ENCODE measurements at places on chromosomes 13 and 19.

DNA sequence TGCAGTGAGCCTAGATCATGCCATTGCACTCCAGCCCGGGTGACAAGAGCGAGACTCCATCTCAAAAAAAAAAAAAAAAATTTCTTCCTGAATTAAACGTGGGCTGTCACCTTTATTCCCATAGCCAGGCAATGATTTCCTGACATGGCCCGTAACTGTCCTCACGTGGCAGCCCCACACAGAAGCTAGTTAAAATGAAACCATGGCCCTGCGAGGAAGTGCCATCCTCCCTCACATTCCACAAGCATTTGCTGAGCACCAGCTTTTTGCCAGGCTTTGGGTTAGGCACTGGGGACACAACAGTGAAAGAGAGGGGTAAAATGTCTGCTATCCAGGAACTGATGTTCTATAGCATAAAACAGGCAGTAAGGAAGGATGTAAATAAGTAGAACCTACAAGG, 13.2 kb upstream of the FBXO27 start:
- no peak for DNase-seq

DNA sequence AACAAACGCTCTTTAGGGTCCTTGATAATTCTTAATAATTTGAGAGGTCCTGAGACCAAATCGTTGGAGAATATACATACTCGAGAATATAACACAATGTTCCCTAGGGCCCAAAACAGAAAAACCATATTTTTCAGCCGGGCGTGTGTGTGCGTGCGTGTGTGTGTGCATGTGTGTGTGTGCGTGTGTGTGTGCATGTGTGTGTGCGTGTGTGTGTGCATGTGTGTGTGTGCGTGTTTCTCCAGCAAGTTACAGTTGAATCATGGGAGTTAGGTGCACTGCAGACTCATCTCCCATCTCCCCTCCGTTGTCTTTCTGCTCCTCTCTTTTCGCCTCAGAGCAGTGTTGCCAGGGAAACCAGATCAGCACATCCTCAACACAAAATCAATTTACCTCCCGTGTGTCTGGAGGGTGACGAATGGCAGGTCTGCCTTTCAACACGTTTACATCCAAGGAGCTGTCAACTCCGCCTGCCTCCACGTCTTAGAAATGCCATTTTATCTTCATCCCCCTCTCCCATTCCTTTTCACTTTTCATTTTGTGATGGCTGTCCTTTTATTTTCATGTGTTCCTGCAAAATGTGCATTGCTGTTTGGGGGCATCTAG, 8.3 kb upstream of the PNMA8B start:
- DNase-seq: no peak

GRCh38 chr13:92901739-92902138, 324.9 kb upstream of the GPC6 start:
- no peak for DNase-seq

DNA sequence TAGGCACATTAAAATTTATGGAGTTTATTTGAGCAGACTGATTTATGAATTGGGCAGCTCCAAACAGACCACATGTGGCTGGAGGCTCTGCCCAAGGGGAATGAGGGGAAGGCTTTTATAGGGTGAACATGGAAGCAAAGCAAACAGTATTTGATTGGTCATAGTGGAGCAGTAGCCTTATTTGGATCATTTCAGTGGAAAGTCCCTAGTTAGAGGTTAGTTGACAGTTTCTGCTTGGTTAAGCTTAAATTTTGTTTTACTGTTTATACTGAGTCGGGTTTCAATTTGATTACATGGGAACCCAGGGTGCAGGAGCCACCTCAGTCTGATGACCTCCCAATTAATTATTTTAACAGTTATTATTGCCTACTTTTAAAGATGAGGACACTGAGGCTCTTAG, 140.5 kb downstream of the NDFIP2 start:
- DNase-seq: no peak

DNA sequence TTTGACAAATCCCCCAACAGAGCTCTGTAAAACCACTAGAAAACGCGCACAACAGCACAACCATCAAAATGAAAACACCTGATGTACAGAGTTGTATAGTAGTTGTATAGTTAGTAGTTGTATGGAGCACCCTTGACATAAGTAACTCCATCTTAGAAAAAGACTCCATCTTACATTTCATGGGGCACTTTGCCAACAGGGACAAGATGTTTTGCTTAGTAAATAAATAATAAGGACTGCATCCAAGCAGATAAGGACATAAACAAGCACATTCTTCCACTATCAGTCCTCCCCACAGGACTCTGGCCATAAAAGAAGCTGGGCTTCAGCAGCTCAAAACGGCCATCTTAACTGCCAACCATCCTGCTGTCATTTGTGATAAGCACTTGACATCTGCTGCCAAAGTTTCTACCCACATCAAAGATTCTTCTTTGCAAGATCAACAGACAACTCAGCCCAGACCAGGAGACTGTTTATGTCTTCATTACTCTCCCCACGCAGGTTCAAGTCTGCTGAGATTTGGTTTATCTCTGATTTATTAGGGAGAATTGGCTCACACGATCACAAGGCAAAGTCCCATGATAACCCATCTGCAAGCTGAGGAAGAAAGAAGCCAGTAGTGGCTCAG, 20.7 kb upstream of the ZNF331 start:
- DNase-seq: no peak

- DNase-seq: no peak
Observed at GRCh38 chr13:30222254-30222653, 85.1 kb downstream of the KATNAL1 start.

DNA sequence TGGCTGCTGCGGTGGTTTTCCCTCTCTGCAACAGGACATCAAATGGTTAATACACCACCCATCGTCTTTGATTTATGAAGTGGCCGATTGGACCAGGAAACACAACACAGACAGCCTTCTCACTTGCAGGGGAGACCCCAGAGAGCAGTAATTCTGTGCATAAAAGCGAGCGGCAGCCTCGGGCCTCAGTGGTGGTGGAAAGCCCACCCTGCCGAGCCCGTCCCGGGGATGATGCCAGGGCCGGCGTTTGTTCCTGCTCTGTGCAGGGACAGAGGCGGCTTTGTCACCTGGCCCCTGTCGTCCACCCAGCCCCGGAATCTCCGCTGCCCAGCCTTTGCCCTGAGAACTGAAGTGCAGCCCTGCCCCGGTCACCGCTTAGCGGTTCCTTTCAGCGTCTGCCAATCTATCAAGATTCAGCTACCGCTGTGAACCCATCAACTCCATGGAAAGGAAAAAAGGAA, 184.4 kb downstream of the TSHZ3 start:
- no peak for DNase-seq

DNA sequence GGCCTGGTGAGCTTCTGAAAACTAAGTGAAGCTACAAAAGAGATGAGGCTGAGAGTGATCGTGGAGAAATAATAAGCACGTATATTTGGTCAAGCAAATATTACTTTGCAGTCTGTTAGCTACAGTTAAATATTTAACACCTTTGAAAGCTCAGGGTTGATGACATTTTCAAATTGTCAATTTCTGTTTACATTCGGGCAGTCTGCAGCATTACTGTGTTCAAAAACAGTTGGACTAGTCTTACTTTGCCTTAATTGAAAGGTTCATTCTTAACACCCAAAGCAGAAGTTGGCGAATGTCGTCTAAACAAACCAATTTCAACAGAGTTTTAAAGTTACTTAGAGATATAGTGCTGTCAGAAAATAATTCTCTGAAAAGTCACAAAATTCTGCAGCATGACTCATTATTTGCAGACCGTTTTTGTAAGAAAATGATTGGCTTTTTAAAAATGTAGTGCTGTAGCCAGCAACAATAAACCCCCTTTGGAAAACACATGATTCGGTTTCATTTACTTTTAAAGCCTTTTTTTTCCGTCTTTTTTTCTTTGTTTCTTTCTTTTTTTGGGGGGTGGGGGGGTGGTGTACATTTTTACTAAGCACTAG, 549.0 kb downstream of the GPC6 start:
- no peak for DNase-seq

- DNase-seq: no peak
Observed at GRCh38 chr19:29212356-29212647, 649 bp downstream of the UQCRFS1 start.

DNA sequence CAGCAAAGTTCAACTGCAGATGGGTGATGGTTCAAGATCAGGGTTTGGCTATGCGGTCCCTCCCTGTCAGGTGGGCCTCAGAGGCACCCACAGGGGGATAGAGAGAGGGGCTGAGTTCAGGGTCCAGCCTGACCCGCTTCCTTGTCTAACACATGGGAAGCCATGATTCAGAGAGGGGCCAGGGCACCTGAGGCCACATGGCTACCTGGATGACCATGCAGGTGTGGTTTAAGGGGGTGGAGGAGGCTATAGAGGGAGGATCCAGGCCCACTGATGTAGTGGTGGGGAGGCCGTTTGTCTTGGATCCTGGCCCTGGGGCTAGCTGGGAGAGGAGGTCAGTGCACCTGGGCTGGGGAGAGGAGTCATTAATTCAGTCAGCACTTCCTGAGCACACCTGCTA, 56.7 kb downstream of the ZNF536 start:
- no peak for DNase-seq

- no peak for DNase-seq
Observed at GRCh38 chr13:44188257-44188656, 185.4 kb upstream of the SERP2 start.

- DNase-seq: no peak
Observed at GRCh38 chr13:74372511-74372910, 238.3 kb upstream of the KLF12 start.

GRCh38 chr13:71260246-71260645, 606.8 kb downstream of the DACH1 start:
- no peak for DNase-seq

- no peak for DNase-seq
Observed at GRCh38 chr13:43368003-43368402, 344.6 kb downstream of the DNAJC15 start.

DNA sequence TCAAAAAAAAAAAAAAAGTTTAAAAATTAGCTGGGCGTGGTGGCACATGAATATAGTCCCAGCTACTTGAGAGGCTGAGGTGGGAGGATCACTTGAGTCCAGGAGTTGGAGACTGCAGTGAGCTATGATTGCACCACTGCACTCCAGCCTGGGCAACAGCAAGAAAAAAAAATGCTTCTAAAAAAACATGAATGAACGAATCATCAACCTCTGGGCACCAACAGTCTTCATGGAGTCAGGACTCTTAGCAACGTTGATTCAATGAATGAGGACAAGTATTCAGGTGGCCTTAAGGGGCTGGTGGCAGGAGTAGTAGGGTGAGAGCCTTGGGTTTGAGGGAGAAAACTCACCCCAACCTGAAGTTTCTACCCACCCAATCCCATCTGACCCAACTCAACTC, 20.6 kb upstream of the OLFM2 start:
- DNase-seq: no peak

- no peak for DNase-seq
Observed at GRCh38 chr19:18171605-18172327, 1.8 kb upstream of the IFI30 start.

GRCh38 chr13:50989476-50989875, 79.9 kb downstream of the RNASEH2B start:
- DNase-seq: no peak

- DNase-seq: no peak
Observed at GRCh38 chr19:29524912-29525831, 622 bp upstream of the VSTM2B start.

DNA sequence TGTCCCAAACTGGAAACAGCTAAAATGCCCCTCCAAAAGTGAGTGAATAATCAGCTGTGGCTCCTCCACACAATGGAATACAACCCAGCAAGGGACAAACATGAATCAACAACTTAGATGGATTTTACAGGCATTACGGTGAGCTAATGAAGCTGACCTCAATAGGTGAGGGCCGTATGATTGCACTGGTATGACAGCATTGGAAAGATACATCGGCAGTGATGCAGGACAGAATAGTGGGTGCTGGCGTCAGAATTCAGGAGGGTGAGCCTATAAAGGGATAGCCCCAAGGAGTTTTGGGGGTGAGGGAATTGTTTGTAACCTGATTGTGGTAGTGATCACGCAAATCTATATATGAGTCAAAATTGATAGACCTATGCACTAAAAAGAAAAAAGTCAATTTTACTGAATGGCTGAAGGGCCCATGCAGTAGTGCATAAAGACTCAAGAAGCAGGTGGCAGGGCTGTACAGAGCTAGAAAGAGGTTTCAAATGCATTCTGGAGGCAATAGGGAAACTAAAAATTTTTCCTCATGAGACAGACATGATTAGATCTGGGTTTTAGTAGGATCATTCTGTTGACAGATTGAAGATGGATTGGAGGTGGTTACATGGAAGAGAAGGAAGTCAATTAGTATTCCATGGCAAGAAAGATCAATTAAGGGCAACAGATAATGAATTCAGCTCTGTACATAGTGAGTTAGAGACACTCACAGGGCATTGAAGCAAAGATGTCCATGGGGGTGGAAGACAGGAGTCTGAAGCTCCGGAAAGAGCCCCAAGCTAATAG, 90.8 kb downstream of the IRS2 start:
- DNase-seq: no peak

- DNase-seq: no peak
Observed at GRCh38 chr19:50486823-50487515, 10.3 kb upstream of the GARIN5A start.

DNA sequence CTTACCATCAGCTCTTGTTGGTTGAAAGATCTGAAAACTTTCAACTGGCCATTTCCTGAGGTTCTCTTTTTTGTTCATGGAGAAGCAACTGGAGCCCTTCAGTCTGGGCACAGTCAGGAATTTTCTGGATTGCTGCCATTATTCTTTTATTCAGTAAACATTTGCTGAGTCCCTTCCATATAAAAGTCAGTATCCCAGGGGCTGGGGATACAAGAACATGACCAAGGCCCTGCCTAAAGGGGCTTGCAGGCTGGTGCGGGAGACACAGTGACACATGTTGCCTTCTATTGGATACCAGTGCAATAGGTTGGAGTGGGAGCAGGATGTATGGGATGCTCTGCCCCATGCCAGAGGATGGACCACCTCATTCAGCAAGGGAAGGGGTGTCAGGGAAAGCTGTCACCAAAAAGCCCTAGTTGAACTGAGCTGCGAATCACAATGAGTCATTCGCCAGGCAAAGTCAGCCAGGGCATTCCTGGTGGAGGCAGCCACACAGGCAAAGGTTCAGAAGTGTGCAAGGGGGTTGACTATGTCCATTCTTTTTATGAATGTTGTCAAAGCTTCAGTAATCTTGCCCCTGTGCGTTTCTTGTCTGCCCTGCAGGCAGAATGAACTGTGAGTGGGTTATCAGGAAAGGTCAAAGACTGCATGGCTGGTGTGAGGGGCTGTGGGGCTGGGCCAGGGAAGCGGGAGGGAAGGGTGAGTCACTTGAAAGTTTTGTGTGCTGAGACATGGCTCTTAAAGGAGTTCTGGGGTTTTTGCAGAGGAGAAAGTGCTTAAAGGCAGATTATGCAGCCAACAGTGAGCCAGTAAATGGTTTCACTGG, 395.9 kb downstream of the KCNRG start:
- DNase-seq: no peak
